ENCODE measurements at places on chromosomes 7 and 10.

DNA sequence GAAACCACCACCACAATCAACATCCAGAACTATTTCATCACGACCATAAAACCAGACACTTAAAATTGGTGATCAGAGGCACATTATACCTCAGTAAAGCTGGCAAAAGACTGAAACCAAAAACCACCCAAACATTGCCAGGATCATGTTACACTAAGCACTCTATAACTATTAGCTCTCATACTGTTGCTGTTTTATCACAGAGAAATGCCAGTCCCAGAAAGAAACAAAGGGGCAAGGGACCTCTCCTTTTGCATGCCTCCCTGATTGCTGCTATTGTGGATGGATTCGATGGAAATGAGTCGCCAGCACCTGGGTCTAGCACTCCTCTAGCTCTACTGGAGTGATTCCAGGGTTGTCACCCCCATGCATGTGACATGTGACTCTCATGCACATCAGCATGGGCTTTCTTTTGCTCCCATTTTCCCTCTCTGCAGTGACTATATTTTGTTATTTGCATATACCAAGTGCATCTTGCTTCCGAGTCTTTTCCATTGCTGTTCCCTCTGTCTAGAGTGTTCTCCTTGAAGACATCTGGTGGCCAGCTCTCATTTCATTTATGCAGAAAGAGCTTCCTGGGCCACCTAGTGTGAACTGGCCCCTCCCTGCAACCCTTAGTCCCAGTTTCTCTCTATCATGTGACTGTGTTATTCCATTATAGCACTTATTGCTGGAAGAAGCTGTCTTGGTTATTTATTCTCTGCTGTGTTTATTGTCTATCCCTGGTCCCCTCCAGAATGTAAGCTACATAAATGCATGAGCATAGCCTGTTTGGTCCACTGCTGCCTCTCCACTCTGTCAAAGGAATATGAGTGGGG is 300.6 kb downstream of the PLXNA4 start:
- no peak for DNase-seq

DNA sequence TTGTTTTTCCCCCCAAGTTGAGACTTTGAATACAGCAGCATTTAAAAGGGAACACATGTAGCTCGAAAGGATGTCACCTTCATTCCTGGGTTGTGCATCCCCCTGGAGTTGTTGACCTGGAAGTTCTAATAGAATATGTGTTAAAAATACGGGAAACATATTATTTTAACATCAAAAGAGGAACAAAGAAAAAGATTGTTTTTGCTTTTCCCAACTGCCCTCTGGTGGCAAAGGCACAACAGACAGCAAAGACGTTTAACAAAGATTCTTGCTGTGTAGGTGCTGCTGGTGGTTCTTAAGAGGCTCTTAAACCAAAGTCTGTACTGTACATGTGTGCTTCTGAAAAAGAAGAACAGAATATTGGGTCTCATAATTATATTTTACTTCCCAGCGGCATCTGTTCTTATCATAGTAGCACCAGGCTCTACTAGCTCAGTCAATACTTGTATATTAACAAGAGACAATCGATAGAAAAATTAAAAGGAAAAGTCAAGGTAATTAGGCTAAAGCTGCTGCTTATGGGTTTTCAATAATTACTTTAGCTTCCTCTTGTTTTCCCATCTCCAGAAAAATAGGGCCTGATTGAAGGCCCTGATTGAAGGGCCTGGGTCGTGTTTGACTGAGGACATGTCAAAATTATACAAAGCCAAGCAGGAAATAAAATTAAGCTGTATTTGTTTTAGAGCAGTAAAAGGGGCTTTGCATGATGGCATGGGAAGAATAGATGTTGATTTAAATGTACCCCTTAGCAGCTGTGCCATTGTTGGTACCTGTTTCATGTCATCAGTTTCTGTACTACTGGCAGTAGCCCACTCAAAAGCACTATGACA is 384.2 kb upstream of the LRGUK start:
- DNase-seq: no peak

- DNase-seq: no peak
Observed at GRCh38 chr10:43708262-43708661, 59.6 kb upstream of the ZNF32 start.

GRCh38 chr7:47520406-47520805 is 61.5 kb downstream of the TNS3 start:
- peak; percentile 27 for DNase-seq

GRCh38 chr7:108104324-108104723 is 25.8 kb downstream of the LAMB4 start:
- DNase-seq: no peak

DNA sequence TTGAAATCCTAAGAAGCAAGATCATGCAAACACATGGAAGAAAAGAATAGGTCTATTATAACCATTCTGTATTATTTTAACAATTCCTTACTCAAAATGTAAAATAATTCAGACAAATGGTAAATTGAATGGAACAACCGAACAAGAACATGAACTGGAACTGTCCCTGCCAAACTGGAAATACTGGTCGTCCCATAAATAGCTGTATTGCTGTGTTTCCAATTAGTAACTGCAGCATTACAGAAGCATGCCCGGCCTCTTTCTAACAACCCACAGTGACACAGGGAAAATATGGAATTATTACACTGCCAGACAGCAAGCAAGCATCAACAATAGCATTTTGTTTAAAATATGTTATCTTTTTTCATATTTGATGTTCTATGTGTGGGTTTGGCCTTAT is 1138.5 kb upstream of the PHF14 start:
- no peak for DNase-seq

GRCh38 chr10:102504179-102504975 is 605 bp downstream of the SUFU start:
- DNase-seq: peak; percentile 11

GRCh38 chr7:107592361-107593024 is 12.4 kb downstream of the BCAP29 start:
- DNase-seq: no peak

All from thyroid gland (tissue), 4 donors.